ENCODE measurements at places on chromosomes 5 and 9.

DNA sequence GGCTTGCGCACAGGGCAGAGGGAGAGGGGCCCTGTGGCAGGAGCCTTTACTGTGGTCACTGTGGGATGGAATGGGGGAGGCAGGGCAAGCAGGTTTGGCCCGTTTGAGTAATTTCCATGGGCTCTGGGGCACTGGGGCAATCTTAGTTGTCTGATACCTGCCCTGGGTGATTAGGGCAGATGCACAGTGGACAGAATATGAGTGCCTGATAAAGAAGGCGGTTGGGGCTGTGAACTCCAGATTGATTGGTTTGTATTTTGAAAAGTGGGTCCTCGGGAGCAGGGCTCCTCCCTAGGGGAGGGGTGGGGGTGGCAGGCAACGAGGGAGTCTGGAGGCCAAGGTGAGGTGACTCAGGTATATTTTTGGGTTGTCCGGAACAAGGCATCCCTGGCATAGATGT, 247.5 kb downstream of the NSG2 start:
- no peak for DNase-seq

- DNase-seq = no peak
Observed at GRCh38 chr9:115015018-115015635, 84.7 kb upstream of the TNFSF8 start.

DNA sequence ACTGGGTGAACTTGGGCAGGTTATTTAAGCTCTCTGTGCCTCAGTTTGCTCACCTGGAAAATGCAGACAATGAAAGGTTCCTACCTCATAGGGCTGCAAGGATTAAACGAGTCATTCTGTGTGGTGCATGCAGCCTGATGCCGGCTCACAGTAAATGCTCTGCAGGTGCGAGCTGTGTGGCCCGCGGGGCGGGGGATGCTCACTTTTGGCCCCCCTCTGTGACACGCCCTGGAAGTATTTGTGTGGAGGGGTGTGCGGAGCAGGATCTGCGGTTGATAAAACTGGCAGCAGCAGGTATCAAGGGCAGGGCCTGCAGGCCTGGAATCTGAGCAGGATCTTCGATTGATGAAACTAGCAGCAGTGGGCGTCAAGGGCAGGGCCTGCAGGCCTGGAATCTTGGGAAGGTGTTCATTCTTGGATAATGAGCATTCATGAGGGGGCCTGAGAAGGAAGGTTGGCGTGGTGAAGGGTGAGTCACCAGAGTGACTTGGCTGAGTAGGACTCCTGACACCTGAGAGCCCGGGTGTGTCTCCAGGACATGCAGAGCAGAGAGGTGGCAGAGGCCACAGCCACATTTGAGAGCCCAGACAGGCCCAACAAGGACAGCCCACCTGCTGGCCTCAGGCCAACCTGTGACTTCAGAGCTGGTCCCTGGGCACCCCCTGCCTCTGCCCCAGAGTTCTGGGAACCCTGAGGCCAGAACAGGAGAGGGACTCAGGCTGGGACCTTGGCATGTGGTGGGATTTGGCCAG, 11.9 kb downstream of the UNC5A start:
- DNase-seq = no peak

DNA sequence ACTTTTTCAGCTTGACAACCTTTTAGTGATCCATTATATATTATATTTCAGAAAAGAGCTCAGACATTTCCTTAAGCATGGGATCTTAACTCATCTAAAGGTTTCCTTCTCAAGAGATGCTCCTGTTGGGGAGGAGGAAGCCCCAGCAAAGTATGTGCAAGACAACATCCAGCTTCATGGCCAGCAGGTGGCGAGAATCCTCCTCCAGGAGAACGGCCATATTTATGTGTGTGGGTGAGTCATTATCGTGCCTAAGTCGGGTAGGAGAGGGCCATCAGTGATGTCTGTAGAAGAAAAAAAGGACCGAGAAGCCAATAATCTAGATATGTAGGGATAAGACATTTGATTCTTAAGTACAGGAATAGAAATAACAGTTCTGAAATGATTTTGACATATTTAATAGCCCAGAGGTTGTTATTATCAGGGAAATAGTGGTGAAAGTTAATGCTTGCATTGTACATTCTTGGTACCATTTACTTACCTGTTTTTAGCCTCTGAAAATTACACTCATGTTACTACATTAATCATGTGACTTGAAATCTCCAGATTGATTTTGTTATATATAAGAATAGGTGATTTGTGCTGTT, 28.2 kb downstream of the MTRR start:
- DNase-seq = no peak

Measured in T-helper 9 cell (primary cell).